ENCODE measurements at places on chromosomes 11 and 22.

GRCh38 chr11:82756765-82757639 is 23.3 kb upstream of the FAM181B start:
- DNase-seq = no peak

DNA sequence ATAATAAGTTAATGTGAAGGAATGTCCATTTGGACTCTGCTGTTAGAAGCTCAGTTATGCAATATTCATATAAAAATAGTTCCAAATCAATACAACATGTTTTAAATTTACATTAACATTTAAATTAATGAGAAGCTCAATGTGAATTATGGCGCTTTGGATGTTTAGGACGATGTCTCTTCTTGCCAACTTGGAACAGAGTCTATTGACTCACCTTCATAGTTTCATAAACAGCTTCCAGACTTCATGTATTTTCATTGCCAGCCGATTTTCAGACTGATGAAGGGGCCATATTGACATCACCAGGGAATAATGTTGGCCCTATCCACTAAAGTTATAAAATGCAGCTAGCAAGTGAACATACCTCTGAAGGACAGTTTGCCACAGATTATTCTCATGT is 1136.2 kb downstream of the LRRC4C start:
- DNase-seq = no peak

DNA sequence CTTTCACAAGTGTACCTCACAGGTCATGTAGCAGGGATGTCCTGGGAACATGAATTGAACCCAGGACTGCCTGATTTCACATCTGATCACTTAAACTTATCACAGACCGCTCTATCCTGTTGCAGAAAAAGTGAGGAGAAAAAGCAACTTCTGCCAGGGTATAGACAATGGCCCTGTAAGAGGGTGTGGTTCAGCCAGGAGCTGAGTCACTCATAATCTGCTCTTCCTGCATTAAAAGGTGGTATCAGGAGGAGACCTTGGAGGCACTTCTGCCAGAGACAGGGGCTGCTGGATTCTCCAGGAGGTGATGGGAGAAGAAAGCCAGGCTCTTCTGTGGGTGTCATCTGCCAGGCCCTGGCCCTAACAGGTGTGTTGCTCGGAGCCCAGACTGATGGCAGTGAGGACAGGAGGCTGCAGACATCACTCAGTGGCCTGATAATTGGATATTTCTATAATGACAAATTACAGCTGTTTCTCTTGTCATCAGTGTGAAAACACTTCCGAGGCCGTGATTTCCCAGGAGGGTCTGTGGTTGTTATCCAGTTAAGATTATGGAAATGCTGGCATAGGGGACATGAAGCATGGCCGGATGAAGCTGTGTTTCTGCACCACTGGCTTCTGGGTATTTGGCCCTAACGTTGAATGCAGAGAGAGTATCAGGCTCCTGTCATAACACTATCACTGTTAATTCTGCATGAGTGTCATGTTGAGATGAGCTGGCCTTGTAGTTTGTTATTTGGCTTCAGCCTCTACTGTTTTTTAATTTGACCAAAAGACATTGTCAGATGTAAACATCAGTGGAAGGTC is 125.1 kb upstream of the ZBED5 start:
- DNase-seq = no peak

DNA sequence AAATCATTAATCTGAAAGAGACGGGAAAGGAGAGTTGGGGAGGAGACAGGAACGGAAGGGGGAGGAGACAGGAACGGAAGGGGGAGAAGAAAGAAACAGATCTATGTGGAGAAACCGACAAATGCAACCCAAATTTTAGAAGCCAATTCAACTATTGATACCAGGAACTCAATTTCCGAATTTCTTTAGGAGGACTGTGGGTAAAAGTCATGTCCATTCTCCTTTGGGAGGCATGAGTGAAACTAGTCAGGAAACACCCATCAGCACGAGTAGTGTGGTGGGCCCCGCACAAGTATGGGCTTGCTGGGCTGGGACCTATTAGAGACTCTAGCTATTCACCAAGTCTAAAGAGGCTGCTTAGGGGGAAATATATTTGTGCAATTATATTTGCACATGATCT is 18.1 kb downstream of the ANO3 start:
- no peak for DNase-seq

- DNase-seq = no peak
Observed at GRCh38 chr22:49904040-49904369, 14.2 kb downstream of the ALG12 start.

DNA sequence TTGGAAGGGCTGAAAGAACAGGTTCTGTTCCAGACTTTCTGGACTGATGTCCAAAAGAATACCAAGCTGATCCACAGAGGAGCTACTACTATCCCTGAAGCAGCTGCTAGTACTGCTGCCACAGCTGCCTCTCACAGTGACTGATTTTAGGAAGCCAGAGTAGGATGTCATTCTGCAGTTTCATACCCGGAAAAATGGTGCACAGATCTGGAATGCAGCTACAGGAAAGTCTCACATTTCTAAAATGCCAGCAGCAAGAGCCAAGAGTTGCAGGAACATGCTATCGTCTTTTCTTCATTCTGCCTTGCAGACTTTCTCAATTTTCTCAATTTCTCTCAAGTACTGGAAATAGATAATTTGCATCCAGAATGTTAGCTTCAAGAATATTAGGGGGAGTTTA is 19.4 kb upstream of the CCDC179 start:
- DNase-seq = no peak

DNA sequence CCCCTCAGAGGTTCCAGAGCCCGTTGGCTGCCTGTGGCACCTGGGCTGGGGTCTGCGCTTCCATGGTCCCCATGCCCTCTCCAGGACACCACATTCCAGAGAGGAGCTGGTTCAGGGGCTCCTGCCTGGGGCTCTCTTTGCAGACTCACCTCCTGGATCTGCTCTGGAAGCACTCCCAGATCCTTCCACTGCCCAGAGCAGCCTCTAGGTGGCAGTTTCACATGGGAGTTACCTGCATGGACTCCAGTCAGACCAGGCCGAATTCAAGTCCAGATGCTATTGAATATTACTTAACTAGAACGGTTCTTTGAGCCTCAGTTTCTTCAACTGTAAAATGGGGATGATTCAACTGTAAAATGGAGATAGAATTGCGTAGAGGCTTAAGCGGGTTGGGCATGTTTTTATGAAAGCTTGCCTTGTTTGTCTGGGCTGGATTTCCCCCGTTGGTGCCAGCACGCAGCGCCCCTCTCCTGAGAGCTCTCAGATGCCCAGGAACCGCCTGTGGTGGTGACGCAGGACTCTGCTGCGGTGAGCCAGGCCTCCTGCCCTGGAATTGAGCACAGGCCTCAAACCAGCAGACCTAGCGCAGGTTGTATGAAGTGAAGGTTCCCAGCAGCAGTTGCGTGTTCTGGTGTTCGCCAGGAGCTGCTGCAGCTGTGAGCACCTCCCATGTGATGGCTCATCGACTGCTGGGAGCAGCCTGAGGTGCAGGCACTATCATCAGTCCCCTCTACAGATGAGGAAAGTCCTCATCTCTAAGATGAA is 44.2 kb downstream of the LMO1 start:
- DNase-seq = no peak

DNA sequence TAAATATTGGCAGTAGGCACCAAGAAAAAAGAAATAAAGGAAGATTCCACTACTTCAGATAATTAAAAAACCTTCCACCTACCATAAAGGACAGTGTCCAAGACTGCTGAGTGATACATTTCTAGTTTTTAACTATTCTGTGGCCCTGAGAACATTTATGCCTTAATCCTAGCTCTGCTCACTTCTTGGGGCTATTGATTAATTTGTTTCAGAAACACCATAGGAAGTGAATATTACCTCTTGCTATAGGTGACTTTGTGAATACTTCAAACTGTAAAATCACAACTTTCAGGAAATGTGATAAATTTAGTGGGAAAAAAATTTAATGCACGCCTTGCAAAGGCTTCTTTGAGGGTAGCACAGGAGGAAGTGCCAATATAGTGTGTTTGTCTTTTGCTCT is 35.2 kb downstream of the NF2 start:
- no peak for DNase-seq

GRCh38 chr11:46247090-46247489 is 30.4 kb upstream of the CREB3L1 start:
- DNase-seq = no peak

DNA sequence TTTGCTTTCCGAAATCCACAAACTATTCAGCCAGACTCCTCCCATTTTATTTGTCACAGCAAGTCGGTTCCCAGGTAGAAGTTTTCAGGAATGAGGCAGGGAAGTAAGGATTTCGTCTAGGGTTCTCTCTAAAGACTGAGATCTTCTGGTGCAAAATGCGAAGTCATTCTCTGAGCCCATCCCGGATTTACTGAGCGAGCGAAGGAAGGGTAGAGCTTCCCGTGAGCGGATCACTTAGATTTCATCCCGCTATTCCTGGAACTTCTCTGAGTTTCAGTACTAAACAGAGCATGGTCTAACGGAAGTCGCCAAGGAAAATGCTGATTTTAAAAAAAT is 3.1 kb upstream of the CALCA start:
- DNase-seq = no peak

DNA sequence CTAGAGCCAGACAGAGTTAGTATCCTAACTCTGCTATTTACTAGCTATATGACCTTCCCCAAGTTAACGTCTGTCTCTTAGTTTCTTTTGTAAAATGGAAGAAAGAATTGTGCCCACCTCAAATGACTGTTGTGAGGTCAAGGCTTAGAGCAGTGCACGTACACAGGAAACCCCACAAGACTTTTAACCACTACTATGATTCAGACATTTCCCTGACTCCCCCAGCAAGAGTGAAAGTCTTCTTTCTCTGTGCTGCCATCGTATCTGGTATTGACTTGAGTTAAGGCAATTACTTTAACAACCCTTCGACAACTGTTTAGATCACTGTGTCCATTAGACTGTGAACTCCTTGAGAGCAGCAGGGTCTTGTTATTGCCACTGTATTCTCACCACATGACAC is 2.6 kb upstream of the OR52W1 start:
- no peak for DNase-seq

DNA sequence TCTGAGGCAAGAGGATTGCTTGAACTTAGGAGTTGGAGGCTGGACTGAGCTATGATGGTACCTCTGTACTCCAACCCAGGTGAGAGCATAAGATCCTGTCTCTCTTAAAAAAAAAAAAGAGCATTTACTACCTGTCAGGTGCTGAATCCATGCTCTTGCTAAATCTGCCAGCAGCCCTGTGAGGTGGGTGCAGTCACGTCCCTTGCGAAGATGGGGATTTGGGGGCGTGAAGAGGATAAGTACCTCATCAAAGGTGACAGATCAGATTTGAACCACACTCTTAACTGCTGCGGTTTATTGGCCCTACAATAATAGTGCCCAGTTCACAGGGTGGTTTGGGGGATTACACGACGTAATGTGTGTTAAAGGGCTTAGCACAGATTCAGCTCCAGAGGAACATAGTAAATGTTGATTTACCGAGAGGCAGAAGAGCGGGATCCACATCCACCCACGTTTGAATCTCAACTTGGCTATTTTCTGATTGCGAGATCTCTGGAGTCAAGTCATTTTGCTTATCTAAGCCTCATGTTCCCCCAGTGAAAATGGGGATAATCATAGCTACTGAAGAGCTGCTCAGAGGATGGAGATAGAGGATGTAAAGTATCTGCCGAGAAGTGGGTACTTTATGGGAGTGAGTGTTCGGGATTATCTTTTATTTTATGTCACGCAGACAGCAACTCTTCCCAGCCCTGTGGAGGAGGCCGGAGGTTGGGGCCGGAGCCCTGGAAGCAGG is 28.1 kb upstream of the LRRC10B start:
- DNase-seq = no peak

DNA sequence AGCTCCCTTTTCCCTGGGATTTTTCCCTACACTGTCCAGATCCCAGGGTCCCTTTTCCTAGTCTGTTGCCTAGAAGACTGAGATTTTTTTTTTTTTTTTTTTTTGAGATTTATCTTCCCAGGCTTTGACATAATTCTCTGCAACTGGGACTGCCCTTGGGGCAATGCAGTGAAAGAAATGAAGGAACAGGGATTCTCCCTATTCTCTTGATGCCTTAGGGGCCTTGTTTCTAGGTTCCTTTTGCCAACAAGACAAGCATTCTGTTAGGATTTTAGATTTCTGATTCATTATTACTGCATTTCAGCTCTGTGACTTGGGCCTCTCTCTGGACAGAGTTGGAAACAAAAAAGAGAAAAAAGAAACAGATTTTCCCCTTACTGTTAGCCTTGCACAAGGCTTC is 47.3 kb downstream of the QSER1 start:
- no peak for DNase-seq

DNA sequence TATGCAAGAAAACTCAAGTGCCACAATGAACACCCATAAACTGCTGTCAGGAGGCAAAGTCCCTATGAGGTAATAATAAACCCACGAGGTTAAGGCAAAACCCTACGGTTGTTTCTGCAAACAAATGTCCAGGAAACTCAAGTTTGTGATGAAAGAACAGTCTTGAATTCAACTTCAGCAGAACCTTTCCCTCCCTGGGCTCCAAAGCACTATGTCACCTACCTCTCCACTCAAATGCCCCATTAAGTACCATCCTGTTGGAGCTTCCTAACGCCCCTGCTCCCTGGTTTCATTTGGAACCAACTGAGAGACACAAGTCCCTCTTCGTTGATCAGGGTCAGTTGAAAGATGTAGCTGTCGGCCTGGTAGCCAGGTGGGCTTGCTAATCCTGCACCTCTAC is 2.6 kb upstream of the C11orf91 start:
- DNase-seq = no peak

- no peak for DNase-seq
Observed at GRCh38 chr11:46278387-46279125, 1.1 kb downstream of the CREB3L1 start.

DNA sequence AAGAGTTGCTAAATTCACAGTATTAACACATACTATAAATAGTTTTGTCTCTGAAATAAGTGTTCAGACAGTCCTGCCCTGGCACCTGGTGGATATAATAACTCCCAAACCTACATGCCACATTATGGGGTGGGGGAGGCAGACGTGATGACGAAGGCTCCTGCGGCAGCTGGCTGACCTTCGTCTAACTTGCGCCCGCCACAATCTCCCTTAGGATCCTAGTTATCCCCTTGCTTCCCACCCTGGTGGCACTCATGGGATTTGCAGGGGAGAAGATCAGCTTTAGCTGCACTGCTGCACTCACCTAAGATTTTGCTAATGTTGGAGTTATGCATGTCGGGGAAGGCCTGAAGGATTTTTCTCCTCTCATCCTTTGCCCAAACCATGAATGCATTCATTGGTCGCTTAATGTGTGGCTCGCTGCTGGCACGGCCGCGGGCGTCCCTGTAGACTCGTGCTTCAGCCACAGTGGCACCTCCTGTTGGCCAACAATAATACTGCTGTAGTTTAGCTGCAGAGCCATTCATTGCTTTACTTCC is 367.6 kb downstream of the SOX6 start:
- no peak for DNase-seq

GRCh38 chr11:18726040-18726439 is at the start of gene IGSF22:
IGSF22 (minus strand) TSS chr11:18726188; CDS start chr11:18724236, 1,952 bp downstream.
- no peak for DNase-seq

GRCh38 chr22:23110922-23111527 is 30.8 kb downstream of the RSPH14 start:
- no peak for DNase-seq

Measured in stimulated activated CD8-positive, alpha-beta memory T cell treated with anti-CD3 and anti-CD28 coated beads, Interleukin-7, amount 100 ng/mL, for 1 hour (primary cell).